ENCODE measurements at places on chromosomes 5 and 9.

GRCh38 chr5:169534311-169534880 is 49.2 kb upstream of the SPDL1 start:
- no peak for DNase-seq

DNA sequence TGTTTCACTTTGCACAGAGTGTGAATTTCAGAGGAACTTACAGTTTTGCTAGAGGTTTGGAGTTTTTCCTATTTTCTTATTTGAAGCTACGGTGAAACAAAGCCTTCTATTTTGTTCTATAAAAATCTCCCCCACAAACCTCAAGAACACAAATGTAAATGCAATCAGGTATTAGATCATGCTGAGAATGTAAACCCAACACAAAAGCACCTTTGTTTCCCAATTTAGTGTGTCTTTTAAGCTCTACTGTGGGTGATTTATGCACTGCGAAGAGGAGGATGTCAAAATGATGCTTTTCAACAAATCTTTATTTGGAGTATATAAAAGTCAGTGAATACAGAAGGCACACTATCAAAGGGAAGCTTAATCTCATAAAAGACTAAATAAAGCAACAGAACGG is 4.3 kb upstream of the DRD1 start:
- no peak for DNase-seq

GRCh38 chr9:2872250-2872930 is 28.5 kb upstream of the PUM3 start:
- no peak for DNase-seq

DNA sequence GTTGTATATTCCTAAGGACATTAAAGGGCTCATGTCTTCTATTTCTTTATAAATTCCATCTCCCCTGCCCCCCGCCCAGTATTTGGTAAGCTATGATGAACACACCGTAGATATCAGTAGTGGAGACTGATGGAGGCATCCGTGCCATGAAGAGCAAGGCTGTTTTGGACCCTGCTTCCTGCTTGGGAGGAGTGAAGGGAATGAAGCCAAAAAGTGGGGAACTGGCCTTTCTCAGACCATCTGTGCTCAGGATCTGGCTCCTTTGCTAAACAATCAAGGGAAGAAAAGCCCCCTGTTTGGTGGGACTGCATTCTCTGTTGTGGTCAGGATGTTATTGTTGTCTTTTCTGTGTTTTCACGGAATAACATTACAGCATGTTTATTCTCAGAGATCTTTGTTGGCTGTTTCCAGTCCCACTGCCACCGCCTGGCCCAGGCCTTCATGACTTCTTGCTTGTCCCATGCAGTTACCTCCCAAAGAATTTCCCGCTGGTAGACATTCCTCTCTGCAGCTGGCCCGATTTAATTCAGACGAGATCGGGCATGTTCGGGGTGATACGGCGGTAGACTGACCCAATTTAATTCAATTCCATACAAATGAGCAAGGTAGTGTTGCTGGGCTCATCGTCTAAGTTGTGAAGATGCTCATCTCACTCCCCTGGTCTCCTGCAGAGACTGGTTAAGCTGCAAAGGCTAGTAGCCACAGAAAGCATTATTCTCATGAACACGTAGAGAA is 31.4 kb upstream of the ANKH start:
- DNase-seq: no peak

DNA sequence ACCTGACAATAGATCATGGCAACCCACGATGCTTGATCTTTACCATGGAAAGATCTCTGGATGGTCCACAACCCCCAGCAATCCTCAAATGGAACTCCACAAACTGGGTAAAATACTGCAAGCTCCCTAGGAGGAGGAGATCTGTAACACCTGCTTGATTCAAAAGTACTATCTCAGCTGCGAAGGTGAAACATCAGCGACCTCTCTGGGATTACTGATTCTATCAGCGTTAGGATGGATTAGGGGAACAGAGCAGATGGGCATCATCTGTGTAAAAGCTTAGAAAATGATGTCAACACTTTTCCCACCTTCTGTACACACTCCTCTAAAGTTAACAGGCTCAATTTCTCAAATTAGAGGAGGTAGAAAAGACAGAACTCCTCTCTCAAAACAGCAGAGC is 31.5 kb upstream of the TRPC7 start:
- DNase-seq: no peak

Measured in stimulated activated CD8-positive, alpha-beta memory T cell treated with anti-CD3 and anti-CD28 coated beads, Interleukin-4, amount 100 ng/mL, for 1 hour (primary cell).